Stimulated activated CD4-positive, alpha-beta T cell treated with anti-CD3 and anti-CD28 coated beads, Interleukin-15, amount 100 ng/mL, for 48 hours (primary cell): ENCODE measurements at places on chromosomes 7 and 10.

DNA sequence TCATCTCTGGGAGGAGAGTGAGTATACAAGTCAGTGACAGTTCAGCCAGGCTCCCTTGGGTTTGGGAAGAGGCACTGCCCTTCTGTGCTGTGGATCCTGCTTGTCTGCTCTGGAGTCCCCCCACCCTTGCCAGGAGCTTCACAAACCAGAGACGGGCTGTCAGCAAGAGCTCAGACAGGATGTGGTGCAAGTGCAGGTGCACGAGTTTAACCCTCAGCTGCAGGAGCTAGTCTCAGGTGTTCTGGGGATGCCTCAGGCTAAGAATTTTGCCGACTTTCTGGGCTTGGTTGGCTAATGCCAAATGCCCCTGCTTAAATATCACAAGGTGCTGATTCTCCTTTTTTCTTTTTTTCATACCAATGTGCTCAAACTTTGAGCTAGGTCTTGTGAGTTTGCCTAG lies 22.3 kb downstream of the ZNF783 start:
- peak; percentile 16 for DNase-seq

- DNase-seq: no peak
Measured at GRCh38 chr7:111873326-111873646, 311.0 kb upstream of the IMMP2L start.

- no peak for DNase-seq
Measured at GRCh38 chr10:42149722-42150427, 488.5 kb downstream of the ZNF33B start.

DNA sequence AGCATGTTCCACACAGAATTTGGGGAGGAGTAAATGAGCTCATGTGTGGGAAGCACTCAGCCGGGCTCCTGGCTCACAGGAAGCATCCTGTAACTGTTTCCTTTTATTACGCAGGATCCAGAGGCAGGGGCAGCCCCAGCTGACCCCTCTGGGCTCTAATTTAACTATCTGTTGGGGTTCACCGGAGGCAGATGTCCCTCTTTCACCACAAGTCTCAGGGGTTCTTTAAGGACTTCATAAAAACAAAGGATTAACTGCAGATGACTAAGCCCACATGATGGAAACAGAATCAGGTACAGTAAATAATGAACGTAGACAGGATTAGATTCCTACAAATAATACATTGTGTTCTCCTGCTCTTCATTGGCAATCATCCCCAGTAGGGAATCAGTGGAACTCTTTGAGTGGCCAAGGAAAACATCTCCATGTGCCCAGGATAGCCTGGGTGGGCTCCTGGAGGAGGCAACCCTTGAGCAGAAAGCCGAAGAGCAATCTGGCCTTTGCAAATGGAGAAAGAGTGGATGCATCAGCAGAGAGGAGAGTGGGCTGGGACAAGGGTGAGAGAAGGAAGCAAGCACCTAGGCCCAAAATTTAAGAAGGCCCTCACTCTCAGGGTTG lies 24.6 kb downstream of the TBXAS1 start:
- DNase-seq: no peak

GRCh38 chr10:11011984-11012383 lies 5.7 kb upstream of the CELF2 start:
- no peak for DNase-seq

DNA sequence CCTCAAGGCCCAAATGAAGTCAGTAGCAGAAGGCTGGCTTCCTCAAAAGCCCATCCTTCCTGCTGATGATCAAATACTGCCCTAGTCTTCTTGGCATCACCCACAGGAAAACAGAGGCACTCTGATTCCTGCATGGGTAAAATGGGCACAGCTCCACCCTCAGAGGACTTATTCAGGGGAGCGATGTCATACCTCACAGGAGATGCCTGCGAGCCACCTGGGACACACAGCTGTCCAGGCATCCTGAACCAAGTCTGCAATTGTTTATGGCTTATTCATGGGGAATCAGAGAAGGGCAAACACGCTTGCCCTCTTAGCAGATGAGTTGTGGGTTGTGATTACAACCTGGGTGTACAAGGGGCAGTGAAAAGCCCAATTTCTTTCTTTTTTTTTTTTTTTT lies 22.0 kb upstream of the LMTK2 start:
- no peak for DNase-seq

DNA sequence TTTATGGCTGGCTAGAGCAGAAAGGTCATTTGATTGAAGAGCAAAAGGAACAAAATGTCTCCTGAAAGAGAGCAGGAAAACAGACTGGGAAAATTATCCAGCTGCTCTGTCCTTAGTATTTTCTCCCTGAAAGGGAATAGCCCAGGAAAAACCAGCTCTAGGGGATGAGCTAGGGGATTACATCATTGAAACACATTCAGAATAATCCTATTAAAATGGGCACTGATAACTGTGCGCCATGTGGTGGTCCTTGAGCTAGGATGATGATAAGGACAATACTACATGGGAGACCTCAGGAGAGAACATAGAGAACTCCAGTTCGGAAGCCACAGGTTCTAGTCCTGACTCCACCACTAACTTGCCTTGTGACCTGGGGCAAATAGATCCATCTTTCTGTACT lies 873.8 kb downstream of the TYW1 start:
- no peak for DNase-seq

- no peak for DNase-seq
Measured at GRCh38 chr10:100713049-100713858, 32.1 kb upstream of the PAX2 start.

DNA sequence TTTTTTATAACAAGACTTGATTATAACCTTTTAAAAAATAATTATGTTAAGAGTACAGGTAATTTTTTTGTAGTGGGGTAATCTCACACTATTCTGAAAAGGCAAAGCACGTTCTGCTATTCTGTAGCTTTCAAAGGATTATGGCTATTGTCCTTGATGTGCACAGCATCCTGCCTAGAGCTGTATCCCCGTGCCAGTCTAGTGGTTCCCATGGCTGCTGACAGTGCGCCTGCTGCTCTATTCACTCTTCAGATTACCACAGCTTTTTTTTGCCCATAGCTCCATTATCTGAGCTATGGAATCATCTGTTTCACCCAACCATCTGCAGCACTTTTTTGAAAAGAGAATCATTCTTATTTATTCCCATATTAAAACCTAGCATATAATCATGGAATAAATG lies 723.4 kb downstream of the PHTF2 start:
- no peak for DNase-seq

DNA sequence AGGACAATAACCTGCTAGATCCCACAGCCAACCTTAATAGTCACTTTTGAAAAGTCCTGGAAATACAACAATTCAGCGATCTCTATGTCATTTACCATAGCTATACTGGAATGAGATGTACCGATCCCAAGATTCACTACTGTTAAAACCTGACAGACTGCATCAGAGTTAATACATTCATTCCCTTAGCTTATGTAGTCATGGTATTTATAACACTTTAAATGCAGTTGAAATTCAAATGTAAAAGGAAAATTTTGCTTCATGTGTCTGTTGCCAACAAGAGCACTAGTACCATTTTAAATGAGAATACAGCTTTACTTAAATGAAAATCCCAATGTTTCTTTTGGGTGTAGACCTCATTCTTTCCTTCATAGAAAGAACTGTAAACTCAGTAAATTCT lies 11.1 kb upstream of the GGCT start:
- DNase-seq: no peak

DNA sequence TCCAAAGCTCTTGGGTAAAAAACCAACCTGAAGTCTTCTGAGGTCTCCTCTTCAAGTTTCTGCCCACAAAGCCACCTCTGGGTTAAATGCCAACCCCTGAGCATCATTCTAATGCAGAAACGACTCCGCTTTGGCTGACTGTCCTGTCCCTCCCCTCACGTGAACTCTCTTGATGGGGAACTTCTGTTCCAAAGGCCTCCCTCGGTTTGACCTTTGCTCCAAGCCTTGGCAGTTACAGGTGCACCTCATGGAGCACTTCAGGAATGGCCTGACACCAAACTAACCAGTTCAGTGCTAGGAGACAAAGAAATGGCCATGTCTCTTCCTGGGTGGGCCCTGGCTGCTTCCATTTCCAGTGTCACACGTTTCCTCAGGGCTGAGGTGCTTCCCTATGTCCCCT lies 20.0 kb downstream of the CAMK2G start:
- no peak for DNase-seq

DNA sequence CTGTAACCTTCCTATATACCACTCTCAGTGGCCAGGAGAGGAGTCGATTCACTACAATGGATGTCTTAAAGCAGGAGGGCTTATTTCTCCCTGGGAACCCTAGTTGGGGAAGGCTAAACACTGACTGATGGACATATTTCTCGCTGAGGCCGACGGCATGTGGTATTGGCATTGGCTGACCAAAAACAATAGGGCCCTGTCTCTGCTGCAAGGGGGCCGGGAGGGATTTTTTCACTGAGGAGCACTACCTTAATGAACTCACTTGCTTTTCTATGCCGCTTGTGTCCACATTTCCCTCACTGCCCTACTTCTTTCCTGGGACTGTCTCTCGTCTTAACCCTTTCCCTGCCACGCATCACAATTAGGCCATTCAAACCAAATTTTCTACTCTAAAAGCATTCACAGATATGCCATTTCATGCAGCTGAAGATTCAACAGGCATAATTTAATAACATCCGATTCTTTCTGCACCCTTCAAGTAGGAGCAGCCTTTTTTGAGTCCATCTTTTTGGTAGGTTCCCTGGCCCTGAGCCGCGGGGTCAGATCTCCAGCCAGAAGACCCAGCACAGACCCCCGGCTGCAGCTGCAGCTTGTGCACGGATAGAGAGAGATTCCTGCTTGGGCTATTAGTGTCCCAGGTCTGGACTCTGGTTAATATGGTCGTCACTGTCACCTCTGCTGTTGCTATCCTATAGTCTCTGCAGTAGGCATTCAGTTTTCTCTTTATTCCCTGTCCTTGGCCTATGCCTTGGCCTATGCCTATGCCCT lies 118.7 kb downstream of the HIPK2 start:
- DNase-seq: no peak

GRCh38 chr10:113033991-113034390 lies 83.9 kb downstream of the TCF7L2 start:
- no peak for DNase-seq

DNA sequence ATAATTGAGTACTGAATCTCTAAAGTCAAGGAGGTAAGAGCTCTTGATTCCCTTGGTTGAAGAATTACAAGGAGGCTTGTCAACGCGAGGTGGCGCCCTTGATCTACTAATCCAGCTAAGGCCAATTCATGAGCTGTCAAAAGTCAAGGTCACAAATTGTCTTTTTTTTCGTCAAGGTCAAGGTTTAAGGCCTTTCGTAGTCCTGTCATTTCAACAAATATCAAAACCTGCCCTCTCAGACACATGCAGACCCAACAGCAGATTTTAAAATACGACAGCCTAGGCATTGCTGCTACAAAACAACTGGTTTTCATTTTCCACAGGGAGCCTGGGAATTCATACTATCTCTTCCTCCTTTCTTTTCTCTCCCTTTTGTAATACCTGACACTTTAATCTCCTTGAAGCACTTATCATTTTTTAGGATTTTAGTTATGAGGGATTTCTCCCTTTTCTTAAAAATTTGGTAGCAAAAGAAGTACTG lies 3.6 kb downstream of the HOXA13 start:
- peak; percentile 64 for DNase-seq

GRCh38 chr10:117652228-117653169 lies 110.0 kb downstream of the EMX2 start:
- no peak for DNase-seq

DNA sequence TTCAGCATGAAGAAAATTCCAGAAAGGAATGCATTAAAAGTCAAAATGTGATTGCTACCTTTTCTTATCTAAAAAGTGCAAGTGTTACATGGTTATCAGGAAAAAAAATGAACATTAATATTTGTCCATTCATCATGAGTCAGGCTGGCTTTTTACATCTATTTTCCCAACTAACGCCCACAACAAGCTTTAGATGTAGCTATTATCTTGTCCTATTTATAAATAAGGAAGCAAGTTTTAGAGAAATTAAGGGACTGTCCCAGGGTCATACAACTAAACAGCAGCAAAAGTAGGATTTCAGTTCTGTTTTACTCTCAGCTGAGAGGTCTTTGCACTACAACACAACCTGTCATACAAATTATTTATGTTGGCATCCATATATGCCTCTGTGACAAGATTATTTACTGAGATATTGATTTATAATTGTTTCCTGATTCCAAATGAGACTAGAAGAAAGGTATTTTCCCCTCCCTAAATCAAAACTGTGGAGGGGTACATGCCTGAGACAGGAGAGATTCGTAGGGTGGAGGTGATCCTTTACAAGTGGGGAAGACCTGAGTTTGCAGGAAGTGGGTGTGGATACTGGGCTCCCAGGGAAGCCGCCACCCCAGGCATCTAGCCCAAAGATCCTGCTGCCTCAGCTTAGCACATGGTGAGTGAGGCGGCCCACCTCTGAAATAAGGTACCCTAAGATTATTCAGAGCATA lies 57.2 kb upstream of the ARID5B start:
- DNase-seq: no peak
